DMS79 treated with DMSO at 0.1 percent for 48 hours (cell line): ENCODE measurements at places on chromosomes 13 and 19.

DNA sequence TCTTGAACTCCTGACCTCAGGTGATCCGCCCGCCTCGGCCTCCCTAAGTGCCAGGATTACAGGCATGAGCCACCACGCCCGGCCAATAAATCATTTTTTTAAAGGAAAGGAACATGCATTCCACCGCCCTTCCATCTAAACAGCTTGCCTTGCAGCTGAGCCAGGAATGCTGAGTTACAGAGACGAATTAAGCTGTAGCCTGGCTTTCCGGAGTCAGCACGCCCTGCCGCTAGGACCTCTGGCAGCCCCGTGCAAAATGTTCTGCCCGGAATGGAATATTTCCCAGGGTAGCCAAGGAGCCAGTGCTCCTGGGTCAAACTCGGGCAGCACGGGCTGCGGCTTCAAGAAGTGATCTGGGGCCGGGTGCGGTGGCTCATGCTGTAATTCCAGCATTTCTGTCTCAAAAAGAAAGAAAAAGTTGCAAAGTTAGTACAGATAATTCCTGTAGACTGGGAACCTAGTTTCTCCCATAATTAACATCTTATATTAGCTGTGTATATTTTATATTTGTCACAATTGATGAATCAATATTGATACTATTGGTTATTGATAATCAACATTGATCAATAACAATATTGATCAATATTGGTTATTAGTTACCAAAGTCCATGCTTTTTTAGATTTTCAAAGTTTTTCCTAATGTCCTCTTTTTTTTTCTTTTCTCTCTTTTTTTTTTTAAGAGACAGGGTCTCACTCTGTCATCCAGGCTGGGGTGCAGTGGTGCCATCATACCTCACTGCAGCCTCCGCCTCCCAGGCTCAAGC lies 19.2 kb downstream of the ATCAY start:
- DNase-seq, result no peak

DNA sequence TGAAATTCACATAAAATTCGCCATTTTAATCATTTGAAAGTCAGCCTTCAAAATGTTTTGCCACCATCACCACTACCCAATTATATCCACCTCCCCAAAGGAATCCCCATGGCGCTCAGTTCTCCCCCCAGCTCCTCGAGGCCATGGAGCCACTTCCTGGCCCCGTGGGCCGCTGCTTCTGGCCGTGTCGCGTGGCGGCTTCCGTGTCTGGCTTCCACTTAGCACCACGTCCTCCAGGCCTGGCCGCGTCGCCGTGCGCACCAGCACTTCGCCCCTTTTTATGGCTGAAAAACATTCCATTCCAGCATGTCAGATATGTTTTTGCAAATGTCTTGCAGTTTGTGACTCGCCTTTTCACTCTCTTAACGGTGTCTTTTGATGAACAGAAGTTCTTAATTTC lies 46.7 kb upstream of the DCUN1D2 start:
- no peak for DNase-seq

GRCh38 chr13:105159841-105160240 lies 1375.6 kb downstream of the EFNB2 start:
- DNase-seq, result no peak

GRCh38 chr19:45676851-45677263 lies 8.8 kb downstream of the GIPR start:
- no peak for DNase-seq

DNA sequence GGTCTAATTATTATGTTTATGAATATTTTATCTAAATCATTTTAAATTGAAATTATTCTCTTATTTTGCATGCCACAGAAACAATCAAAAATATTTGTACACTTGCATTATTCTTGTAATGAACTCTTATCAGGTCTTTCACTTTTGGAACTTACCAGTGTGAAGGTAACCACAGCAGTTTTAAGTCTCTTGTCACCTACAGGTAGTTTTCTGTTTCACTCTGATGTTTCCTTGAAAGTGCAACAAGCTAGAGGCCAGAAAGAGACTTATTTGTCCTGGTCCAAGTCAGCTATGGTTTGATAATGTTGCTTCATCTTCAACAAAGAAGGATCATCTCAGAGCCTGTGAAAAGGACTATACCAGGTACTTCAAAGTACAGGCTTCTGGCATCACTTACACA lies 133.4 kb upstream of the NBEA start:
- no peak for DNase-seq

DNA sequence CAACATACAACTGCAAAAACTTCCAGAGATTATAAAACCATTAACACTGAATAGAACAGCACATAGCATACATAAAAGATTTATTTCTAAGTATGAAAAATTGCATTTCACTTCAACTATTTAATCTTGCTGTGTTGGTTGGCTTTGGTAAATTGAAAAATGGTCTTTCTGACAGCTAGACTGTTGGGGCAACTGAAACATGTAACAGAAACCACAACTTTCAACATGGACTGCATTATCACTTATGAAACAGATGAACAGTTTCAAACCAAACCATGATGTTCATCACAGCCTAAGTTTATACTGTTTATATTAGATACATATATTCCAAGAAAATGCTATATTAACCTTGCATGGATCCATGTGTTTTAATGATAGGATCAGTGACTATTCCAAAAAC lies 324.1 kb upstream of the PCDH9 start:
- no peak for DNase-seq

DNA sequence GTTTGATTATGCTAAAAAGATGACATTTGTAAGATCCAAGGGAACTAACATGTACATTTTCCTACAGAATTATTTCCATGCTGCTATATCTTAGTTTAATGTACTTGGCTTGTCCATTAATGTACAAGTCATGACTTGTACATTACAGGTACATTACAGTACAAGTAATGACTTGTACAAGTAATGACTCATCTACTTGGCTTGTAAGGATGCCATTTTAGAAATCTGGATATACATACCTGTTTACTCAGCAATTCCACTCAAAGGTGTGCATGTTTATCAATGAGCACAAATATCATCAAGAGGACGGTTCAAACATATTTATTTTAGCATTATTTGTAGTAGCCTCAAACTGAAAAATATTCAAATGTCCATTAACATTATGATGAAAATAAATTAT lies 87.0 kb upstream of the TRPC4 start:
- DNase-seq, result no peak

DNA sequence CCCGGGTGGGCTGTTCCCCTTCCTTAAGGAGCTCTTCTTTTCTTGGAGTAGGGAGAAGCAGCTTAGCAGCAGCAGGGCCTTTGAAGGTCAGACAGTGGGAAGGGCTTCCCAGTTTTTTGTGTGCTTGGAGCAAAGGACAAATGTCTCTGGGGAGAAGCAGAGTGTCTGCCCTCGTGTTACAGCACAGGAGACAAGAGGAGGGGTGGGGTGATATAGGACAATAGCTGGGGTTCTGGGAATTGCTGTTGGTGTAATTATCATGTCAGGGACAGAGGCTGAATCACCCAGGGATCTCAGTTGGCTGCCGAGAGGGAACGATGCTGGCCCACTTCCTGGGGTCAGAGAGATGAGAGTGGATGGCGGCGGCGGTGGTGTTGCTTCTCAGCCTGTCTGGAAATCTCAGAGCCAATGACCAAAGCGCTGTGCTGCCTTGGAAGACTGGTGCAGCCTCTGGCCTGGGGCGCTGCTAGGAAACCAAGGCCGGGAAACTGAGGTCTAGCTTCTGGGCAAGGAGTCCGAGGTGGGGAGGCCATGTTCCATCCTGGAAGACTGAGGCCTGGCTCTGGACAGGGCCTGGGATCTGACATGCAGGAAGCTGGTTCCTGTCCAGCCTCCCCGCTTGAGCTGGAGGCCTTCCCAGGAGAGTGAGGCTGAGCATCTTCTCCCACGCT lies 1.2 kb downstream of the INAFM1 start:
- no peak for DNase-seq

GRCh38 chr13:98900442-98900841 lies 77.4 kb downstream of the DOCK9 start:
- no peak for DNase-seq

DNA sequence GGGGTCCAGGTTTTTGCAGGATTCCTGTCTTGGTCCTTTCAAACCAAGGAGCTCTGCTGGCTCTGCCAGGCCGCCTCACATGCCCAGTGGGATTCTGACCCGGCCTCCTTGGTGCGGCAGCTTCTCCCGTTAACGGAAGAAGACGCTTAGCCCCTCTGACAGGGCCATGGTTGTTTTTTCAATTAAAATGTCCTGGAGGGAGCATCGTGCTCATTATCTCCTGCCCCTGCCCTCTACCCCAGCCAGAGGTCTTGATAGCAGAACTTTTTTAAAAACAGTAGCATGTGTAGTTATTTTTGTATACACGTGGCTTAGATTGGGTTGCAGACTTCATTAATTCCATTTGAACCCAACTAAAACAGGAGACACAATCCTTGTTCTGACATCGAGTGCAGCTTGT lies 11.5 kb upstream of the RPS15 start:
- no peak for DNase-seq
